Fibroblast of skin of scalp (primary cell): ENCODE measurements at places on chromosomes 3 and 15.
A peak's percentile ranks its signal among the peaks of the same experiment; 100 is the strongest.

- DNase-seq, result no peak
Observed at GRCh38 chr3:118055381-118055780, 979.3 kb downstream of the IGSF11 start.

DNA sequence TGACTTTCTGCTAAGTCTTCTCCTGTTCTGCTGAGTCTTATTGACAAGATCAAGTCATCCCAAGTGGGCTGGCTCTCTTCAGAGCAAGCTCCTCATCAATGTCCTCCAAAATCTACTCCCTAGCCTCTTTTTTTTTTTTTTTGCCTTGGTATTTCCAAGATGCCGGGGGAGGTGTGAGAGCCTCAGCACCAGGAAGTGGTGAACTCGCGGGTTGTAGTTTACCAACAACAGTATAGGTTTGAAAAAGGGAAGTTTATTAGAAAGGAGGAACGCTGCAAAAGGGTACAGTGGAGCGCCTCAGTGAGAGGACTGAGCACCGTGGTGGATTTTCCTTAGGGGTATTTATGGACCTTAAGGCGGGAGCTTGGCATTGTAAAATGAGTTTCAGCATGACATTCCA lies 94.3 kb upstream of the SGO1 start:
- DNase-seq, result no peak

- peak; percentile 50 for DNase-seq
Observed at GRCh38 chr3:177680472-177680821, 483.2 kb upstream of the TBL1XR1 start.

DNA sequence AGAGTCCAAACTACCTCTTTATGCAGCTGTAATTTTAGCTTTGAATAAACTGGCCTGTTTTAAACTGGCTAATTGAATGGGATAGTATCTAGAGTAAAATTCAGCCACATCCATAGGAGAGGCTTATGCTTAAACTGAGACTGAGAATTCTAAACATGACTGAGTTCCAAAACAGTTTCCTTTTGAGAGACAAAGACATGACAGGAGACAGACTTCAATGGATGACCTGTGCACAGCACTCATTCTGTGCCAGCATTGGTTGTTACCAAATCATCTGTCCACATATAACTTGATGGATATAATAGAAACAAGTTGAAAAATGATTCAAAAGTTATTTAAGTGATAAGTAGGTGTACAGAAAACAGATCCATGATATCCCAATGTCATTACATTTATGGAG lies 20.9 kb downstream of the IL12A start:
- no peak for DNase-seq

- DNase-seq, result no peak
Observed at GRCh38 chr3:4218456-4219226, 84.5 kb upstream of the SETMAR start.

DNA sequence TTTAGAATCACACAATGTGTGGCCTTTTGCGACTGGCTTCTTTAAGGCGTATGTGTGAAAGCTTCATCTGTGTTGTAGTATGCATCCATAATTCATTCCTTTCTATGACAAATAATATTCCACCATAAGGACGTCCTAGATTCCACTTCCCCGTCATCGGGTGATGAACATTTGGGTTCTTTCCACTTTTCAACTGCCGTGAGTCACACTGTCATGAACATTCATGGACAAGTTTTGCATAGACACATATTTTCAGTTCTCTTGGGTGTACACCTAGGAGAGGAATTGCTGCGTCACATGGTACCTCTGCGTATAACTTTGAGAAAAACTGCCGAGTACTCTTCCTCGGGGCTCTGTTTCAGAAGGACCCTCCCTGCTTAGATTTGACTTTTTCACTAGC lies 97.3 kb downstream of the TOP2B start:
- DNase-seq, result peak; percentile 84

GRCh38 chr3:32411442-32411841 lies 19.8 kb downstream of the CMTM7 start:
- DNase-seq, result no peak

DNA sequence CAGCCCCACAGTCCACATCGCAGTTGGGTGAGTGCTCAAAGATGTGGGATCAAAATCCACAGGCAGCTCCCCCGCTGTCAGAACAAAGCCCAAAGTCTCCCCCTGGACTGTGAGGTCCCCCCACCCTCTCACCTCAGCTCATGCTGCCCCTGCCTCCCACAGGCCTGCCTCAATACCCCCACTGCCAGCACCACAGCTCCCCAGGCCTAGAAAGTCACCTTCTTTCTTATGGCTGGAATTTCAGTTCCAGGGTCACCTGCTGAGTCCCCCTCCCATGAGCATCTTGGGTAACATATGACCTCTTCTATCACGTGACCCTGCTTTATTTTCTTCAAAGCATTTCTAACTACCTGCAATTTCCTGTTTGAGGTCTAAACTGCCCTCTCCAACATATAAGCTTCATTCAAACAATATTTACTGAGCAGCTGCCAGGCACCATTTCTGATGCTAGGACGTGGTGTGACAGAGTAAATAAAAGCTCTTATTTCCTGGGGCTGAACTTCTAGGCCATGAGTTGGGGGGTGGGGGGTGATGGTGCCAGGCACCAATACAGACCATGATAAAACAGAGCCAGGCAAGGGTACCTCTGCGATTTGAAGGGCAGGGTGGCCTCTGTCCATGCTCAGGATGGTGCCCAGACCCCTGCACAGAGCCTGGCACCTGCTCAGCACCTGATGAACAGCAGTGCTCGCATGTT lies 2.4 kb upstream of the TMEM89 start:
- DNase-seq, result no peak

GRCh38 chr3:4061783-4062360 lies 241.3 kb upstream of the SETMAR start:
- DNase-seq, result no peak

GRCh38 chr3:4741404-4742307 lies 237.6 kb upstream of the BHLHE40 start:
- DNase-seq, result peak; percentile 89

DNA sequence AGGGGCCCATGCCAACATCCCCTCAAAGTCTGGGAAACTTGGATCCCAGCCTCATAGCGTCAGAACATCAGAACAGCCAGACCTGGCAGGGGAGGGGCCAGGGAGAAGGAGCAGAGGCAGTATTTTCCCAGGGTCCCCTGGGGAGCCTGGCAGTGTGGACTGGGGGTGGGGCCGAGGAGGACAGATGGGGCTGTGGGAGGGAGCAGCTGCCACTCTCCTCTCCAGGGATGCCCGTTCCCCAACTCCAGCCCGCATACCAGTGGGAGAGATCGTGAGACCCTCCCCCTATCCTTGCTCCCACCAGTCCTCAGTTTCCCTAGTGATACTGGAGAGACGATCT lies 6.5 kb upstream of the DNAJB8 start:
- DNase-seq, result no peak

GRCh38 chr15:99631255-99631654 lies 65.5 kb downstream of the MEF2A start:
- DNase-seq, result no peak

- no peak for DNase-seq
Observed at GRCh38 chr15:22874966-22875365, 36.5 kb downstream of the NIPA2 start.

- no peak for DNase-seq
Observed at GRCh38 chr3:190485830-190486532, 27.9 kb upstream of the IL1RAP start.

DNA sequence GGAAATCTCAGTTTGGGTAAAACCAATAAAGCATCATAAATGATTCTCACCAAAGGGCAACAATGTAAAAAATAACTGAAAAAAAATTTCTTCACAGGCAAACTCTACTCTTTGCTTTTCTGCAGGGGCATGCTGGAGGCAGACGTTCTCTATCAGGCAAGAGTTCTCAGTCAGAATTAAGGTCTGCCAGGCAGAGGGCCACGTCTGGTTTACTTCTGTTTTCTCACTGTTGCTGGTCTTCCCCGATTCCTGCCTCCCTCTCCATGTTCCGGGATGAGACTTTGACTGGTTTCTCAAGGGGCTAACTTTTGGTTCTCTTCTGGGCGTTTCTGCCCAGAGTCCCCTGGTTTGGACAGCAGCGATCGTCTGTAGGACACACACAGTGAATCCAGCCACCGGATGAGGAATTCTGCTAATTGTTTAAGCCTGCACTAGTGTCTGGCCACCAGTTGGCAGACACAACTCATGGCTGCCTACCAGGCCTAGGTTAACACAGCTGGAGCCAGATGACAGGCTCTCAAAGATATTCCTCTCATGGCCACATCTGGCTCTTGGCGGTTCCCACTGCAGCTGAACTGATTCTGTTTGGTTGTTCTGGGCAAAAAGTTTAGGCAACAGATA lies 273.1 kb downstream of the FOXP1 start:
- peak; percentile 92 for DNase-seq

DNA sequence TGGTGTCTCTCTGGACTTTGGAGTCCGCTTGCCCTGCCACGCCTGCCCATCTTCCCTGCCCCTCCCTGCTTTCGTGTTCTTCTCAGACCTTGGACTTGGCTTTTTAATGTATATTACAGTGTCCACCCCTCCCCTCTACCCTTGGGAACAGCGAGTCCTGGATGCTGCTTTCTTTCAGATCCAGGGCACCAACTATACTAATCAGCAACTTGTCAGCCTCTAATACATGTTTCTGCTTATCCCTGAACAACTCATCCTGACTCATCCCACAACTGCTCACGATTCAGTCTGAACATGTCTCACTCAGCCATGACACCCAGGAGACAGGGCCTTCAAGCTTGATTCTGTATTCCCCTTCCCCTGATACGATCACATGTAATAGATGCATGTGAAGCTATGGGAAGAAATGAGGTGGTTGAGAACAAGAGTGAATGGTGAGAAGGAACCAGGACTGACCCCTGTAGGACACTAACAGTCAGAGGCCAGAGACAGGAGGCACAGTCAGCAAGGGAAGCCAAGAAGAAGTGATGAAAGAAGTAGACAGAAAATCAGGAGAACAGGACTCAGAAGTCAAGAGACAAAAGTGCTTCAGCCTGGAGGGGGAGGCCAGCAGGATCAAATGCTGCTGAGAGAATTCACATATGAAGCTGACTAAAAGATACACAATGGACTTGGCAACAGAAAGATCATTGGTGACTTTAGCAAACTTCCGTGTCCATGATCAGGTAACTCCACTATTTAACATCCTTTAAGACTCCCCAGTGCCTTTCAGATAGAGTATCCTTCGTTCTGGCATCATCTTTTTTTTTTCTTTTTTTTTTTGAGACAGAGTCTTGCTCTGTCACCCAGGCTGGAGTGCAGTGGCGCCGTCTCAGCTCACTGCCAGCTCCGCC lies 35.4 kb downstream of the BCL2L10 start:
- peak; percentile 85 for DNase-seq

GRCh38 chr3:158790901-158791589 lies 10.8 kb upstream of the MFSD1 start:
- DNase-seq, result peak; percentile 79

DNA sequence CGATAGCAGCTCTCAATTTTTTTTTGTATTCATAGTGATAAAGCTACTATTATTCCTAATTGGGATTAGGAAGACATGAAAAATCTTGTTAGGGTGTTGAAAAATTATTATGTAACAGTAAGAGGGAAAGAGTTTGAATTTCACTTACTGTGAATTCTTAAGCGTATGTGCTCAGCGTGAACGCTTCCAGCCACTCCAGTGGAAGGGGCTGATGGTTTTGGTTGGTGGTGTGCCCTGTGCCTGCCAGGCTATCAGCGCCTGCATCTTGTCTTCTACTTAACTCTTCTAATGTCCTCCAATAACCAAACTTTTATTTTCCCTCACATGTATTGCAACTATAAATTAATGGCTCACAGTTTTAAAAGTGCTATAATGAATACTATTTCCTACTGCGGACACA lies 22.5 kb downstream of the CDIN1 start:
- no peak for DNase-seq

DNA sequence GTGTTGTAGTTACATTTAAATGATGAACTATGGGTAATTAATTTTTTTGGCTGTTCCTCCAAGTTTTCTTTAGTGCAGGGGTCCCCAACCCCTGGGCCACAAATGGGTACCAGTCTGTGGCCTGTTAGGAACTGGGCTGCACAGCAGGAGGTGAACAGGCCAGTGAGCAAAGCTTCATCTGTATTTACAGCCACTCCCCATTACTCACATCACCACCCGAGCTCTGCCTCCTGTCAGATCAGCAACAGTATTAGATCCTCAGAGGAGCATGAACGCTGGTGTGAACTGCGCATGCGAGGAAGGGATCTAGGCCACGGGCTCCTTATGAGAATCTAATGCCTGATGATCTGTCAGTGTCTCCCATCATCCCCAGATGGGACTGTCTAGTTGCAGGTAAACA lies 75.9 kb upstream of the RPL35A start:
- no peak for DNase-seq

DNA sequence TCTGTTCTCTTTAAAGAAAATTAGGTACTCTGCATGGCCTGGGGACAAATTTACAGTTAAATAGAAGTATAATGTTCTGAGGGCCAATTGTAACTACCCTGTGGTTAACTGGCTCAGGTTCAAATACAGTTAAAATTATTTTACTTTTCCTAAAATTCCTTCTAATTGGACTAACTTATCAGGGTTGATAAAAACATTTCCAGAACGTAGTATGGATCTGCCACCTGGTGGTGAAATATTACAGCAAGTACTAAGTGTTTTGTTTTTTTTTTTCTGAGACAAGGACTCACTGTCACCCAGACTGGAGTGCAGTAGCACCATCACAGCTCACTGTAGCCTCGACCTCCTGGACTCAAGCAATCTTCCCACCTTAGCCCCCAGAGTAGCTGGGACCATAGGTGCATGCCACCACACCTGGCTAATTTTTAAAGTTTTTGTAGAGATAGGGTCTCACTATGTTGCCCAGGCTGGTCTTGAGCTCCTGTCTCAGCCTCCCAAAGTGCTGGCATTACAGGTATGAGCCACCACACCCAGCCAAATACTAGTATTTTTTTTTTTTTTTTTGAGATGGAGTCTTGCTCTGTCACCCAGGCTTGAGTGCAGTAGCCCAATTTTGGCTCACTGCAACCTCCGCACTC lies 29.2 kb downstream of the NEO1 start:
- peak; percentile 67 for DNase-seq

- peak; percentile 33 for DNase-seq
Observed at GRCh38 chr15:89754361-89755154, 3.5 kb upstream of the MESP1 start.

- DNase-seq, result no peak
Observed at GRCh38 chr15:61243983-61244593, 15.0 kb upstream of the RORA start.

DNA sequence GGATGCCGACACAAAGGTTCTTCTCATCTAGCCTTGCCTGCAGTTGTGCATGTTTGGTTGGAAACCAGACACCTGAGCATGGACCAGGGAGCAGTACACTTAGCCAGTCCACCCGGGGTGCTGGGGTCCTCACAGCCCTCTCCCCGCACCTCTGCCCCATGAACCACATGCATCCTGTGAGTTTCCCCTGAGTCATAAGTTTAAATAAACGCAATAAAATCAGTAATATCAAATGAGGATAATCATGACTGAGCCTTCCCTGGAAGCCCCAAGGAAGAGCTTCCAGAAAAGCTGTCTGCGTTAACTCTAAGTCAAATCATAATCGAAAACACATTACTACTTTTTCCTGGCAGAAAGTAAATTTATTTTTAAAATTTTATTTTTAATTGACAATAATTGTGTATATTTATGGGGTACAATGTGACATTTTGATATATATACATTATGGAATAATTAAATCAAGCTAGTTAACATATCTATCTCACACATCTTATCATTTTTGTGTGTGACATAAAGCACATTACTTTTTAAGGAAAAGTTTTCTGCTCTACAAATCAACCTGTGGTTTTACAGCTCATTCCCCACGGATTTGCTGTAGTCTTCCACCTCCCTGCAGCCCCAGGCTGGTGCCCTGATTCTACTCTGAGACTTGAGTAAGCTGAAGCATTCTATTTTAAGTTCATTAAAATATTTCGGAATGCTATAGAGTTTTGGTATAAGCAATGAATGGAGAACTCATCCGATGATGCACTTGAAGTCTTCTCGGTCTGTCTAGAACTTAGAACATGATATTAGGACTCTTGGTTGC lies 166.0 kb upstream of the EIF1B start:
- no peak for DNase-seq

GRCh38 chr3:69647511-69648110 lies 91.7 kb upstream of the MITF start:
- peak; percentile 15 for DNase-seq
